ENCODE measurements at places on chromosomes 12 and 14.
A peak's percentile ranks its signal among the peaks of the same experiment; 100 is the strongest.

DNA sequence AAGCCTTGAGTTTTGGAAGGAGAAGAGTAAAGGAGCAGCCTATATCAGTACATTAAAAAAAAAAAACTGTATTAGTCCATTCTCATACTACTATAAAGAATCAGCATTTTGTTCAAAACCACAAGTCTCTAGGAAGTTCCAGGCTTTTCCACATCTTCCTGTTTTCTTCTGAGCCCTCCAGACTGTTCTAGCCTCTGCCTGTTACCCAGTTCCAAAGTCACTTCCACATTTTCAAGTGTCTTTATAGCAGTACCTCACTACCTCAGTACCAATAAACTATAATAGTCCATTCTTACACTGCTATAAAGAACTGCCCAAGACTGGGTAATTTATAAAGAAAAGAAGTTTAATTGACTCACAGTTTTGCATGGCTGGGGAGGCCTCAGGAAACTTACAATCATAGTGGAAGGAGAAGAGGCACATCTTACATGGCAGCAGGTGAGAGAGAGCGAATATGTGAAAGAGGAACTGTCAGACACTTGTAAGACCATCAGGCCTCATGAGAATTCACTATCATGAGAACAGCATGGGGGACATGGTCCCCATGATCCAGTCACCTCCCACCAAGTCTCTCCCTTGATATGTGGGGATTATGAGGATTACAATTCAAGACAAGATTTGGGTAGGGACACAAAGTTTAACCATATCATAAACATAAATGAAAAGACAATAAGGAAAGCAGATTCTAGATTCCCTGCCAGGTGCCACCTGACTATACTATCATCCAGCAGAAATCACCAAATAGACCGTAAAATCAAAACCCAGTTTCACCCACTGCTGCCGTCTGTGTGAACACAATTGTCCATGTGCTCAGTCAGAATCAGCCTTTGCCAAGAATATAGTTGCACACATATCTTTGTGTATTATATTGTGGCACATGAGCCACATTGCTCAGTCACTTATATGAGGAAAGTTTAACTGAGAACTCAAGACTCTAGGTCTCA, 27.8 kb downstream of the TOGARAM1 start:
- no peak for DNase-seq

- no peak for DNase-seq
These were observed 97.7 kb downstream of the AKAP6 start for GRCh38 chr14:32426586-32427388.

DNA sequence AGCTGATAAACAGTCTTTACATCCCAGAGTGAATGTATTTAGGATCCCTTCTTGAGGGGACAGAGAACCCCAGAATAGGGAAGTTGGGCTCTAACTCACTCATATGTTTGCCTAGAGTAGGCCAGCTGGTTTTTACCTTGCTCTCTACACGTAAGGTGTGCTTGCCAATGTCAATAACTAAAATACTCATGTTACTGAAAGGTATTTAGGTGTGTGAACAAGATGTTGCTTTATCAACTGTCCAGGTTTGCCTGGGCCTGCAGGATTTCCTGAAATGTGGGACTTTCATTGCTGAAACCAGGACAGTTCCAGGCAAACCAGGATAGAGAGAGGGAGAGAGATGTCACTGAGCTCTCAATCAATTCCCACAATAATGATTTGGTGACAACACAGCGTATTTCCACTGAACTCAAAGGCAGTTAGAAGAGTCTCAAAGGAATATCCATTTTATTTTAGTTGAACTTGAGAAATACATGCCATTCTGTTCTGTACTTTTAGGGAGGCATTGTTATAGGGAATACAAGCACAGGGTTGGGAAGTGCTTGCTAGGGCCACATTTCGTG, 171.7 kb downstream of the NRXN3 start:
- DNase-seq = no peak

GRCh38 chr14:63229330-63230059, 25.3 kb downstream of the RHOJ start:
- DNase-seq = no peak

- DNase-seq = no peak
These were observed 8.4 kb upstream of the CIT start for GRCh38 chr12:119885549-119885948.

DNA sequence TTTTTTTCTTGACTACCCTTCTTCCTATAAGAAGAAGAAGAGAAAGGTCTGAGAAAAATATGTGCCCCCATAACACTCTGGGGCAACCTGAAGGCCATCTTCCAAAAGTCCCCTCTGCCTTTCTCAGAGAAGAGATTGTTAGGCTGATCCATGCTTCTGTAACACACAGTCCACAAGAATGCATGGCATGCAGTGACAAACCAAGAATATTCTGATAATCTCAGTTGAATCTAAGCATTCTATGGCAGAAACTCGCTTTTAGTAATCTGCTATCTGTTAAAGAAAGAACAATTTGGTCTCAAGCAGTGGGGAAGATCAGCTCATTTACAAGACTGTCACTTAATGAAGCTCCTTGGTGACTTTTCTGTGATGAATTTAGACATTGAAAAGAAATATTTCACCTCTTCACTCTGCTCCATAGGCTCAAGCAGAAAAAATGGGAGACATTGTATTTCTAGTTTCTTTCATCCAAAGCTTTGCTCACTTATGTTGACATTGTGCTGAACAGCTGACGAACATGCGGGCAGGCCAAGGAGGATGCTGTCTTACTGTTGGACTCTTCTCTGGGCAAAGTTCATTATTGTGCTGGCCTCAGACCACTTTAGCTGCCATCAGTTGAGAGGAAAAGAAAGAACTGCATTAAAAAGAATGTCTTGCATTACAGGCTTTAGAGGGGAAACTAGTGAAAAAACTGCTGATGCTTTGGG, 957.1 kb downstream of the DIO2 start:
- DNase-seq = peak; percentile 52

DNA sequence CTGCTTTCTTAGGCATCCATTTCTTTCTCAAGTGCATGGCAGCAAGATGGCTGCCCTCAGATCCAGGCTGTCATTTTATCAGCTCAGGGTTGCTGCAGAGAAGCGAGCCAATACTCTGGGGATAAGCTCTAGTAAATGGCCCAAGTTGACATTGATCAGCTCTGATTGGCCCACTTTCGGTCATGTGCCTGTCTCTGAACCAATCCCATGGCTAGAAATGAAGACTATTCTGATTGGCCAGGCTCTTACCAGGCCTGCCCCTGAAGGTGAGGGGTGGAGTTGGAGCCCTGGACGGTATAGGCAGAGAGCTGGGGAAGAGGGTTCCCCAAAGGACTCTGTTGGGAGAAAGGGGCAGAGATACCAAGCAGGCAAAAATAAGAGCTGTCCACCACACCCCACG, 41.4 kb downstream of the MYO1H start:
- no peak for DNase-seq

DNA sequence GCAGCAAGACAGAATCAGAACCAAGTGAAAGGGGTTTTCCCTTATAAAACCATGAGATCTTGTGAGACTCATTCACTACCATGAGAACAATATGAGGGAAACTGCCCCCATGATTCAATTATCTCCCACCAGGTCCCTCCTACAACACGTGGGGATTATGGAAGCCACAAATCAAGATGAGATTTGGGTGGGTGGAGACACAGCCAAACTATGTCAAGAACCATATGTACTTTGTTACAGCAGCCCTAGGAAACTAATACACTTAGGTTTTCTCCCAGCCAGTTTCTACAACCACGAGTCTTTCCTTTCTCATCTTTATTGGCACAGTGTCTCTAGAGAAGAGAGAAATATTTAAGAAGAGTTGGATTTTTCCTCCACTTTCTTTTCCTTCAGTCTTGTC, 72.6 kb downstream of the BTG1 start:
- no peak for DNase-seq

DNA sequence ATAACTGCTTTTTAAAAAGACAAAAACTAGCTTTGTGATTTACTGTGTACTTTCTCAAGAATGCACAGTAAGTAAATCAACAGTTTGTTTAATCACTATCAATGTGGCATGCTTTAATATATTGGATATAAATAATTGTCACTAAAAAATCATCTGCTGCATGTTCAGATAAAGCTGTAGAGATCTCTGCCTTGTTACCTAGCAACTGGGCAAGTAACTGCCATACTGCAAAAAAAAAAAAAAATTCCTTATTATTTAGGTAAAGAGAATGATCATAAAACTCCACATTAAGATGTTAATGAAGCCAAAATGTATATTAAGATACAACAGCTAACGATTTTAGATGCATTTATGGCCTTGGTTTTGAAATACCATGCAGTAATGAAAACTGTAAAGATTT, 237.4 kb downstream of the APAF1 start:
- DNase-seq = no peak

GRCh38 chr12:77590306-77590705, 240.4 kb upstream of the NAV3 start:
- no peak for DNase-seq

GRCh38 chr12:46084666-46085631, 94.6 kb upstream of the SCAF11 start:
- no peak for DNase-seq

DNA sequence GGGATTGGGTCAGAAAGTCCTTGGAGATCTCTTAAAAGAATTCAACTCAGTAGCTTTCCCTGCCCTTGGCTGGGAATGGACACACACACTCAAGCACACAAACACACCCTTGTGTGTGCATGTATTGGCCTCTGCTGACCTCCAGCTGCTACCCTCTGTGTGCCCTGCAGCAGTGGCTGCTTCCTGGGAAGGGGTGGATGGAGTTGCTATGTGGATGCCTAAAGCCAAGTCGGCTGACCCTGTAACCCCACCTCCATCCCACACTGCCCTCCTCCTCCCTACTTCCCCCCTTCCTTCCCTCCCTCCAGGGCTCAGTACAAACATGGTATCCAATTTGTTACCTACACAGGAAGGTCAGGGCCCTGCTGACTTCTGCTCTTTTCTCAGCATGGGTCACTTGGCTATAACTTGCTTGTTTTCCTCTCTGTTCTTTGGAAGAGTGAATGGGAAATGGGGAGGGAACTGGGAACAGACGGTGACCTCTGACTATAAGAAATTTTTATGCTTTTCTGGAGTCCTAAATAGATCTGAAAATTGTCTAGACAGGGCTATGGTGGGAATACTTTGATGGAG, 351.6 kb upstream of the TBX3 start:
- DNase-seq = no peak

GRCh38 chr12:12446786-12447185, 89.9 kb downstream of the BORCS5 start:
- no peak for DNase-seq

- DNase-seq = no peak
These were observed 44.6 kb upstream of the TUNAR start for GRCh38 chr14:95832012-95832411.

- DNase-seq = peak; percentile 77
These were observed 205.2 kb downstream of the CACNA1C start for GRCh38 chr12:2258025-2258424.

All from iris pigment epithelial cell (primary cell).